ENCODE measurements at places on chromosomes 1 and 21.

- DNase-seq: no peak
These were observed 26.1 kb downstream of the F3 start for GRCh38 chr1:94515296-94515947.

DNA sequence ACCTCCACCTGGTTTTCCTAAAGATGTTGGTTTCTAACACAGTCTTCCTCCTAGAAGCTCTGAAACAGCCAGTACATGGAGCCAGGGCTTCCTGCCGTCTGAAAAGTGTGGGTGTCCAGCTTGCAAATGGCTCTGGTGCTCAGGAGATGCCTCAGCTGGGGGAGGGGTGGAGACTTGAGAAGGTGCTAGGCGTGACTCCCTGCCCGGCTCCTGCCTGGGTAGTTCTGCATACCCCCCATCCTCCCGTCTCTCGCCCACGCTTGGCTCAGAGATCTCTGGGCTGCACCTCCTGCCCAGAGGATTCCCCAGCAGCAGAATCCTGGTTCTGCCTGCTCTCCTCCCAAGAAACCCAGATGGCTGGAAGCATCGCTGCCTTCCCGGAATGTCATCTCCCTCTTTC lies 16.9 kb downstream of the STUM start:
- DNase-seq: no peak

DNA sequence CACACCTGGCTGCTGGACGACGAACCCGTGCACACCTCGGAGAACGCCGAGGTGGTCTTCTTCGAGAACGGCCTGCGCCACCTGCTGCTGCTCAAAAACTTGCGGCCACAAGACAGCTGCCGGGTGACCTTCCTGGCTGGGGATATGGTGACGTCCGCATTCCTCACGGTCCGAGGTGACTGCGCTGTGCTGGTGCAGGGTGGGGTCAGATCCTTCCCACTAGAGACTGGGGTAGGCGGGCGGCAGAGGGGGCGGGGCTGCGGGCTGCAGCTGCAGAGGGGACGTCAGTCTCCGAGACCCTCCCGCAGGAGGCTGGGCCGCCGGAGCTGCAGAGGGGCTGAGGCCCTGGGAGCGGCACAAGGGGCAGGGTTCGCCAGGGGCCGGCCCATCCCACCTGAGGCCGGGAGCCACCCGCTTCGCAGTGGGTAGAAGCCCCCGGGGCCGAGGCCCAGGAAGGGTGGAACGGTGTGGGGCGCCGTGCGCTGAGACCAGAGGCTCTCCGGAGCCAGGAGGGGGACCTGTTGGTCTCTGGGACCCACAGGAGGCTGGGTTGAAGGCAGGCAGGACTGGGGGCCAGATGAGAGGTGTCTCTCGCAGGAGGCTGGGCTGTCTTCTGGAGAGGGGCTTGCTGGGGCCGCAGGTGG lies 90.6 kb downstream of the TRIM11 start:
- no peak for DNase-seq

DNA sequence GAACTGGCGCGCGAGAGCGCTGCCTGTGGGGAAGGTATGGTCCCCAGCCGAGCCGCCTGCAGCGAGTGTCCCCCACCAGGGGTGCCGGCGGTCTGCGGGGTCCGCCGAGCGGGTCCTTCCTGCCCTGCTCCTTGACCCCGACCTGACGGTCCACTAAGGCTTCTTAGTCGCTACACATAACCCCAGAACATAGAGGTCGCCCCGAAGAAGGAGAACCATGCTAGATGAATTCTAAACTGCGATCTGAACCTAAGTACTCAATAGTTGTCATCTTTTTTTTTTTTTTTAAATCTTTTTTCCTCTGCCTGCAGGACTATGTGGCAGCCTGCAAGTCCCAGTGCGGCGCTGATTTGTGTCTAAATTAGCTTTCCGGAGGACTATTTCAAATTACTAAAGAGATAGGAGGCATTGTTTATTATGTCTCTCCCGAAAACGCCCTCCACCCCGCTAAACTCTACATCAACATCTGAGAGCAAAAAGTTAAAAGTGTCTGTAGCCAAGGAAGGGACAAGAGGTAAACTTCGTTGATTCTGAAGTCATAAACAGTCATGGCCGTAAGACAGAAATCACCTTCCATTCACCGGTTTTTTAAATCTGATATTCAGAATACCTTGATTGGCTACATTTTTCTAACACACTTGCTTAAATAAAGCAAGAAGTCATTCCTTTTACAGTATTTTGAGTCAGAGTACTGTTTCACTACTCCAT lies 476 bp downstream of the AXDND1 start:
- no peak for DNase-seq

DNA sequence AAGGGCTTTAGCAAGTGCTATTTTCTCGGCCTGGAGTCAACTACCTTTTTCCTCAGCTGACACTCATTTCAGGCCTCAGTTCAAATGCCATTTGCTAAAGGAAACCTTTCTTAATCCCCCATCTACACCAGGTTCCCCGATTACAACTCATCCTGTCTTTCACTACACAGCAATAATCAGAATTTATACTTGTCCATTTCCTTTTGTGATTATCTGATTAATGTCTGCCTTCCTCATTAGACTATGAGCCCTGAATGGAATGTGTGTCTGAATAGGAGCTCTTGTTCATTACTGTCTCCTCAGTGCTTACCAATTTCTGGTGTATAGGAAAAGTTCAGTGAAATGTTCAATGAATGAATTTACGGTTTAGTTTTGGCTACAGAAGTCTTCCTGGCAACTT lies 36.9 kb downstream of the ATP1B1 start:
- DNase-seq: no peak

Measured in CD8-positive, alpha-beta T cell (primary cell).